ENCODE measurements at places on chromosomes 5 and 9. TPM values are rescaled to one million over a fixed set of nuclear protein-coding genes. Genes with fewer than 3 reads are reported as not detected.

Gene PRUNE2
- 9.9 TPM for polyA plus RNA-seq

Gene TIMD4
- polyA plus RNA-seq = 13.2 TPM

Gene DAPK1
- 82.6 TPM for polyA plus RNA-seq

Gene SLC1A1
- 1.7 TPM for polyA plus RNA-seq

Gene SEMA6A
- polyA plus RNA-seq = 59.0 TPM

Gene OTP
- polyA plus RNA-seq = not detected

Gene TMEM252
- 4.3 TPM for polyA plus RNA-seq

Gene ATOX1
- 74.8 TPM for polyA plus RNA-seq

Gene MLANA
- polyA plus RNA-seq = 0.99 TPM

Gene PLAC8L1
- polyA plus RNA-seq = 0.62 TPM

Gene C5orf58
- polyA plus RNA-seq = not detected

Gene HK3
- polyA plus RNA-seq = 1.0 TPM

Gene AK6
- 72.9 TPM for polyA plus RNA-seq

Gene GPR150
- not detected for polyA plus RNA-seq

Gene ZNF354C
- 22.4 TPM for polyA plus RNA-seq

Gene SH2D3C
- polyA plus RNA-seq = 17.8 TPM

Gene CCDC180
- 16.6 TPM for polyA plus RNA-seq

Gene CSF2
- polyA plus RNA-seq = not detected

Gene FOXI1
- polyA plus RNA-seq = 6.3 TPM

Gene CBY3
- polyA plus RNA-seq = 1.4 TPM

Gene OR2Y1
- polyA plus RNA-seq = not detected

Gene LECT2
- polyA plus RNA-seq = 4.6 TPM

Gene CCL19
- polyA plus RNA-seq = not detected

Gene ENTREP1
- polyA plus RNA-seq = 4.1 TPM

Gene TMEM232
- polyA plus RNA-seq = 2.8 TPM

Gene PCDHB15
- 14.7 TPM for polyA plus RNA-seq

Gene PTPN3
- 47.5 TPM for polyA plus RNA-seq

Gene PCDHGA7
- polyA plus RNA-seq = 1.8 TPM

Gene ATG10
- 12.5 TPM for polyA plus RNA-seq

All from left renal pelvis (tissue), 4 donors.